ENCODE measurements at places on chromosomes 11 and 22.

GRCh38 chr22:32900886-32901635, 99.6 kb downstream of the TIMP3 start:
- DNase-seq, result no peak

GRCh38 chr11:58652726-58653280, 30.3 kb downstream of the CNTF start:
- no peak for DNase-seq

DNA sequence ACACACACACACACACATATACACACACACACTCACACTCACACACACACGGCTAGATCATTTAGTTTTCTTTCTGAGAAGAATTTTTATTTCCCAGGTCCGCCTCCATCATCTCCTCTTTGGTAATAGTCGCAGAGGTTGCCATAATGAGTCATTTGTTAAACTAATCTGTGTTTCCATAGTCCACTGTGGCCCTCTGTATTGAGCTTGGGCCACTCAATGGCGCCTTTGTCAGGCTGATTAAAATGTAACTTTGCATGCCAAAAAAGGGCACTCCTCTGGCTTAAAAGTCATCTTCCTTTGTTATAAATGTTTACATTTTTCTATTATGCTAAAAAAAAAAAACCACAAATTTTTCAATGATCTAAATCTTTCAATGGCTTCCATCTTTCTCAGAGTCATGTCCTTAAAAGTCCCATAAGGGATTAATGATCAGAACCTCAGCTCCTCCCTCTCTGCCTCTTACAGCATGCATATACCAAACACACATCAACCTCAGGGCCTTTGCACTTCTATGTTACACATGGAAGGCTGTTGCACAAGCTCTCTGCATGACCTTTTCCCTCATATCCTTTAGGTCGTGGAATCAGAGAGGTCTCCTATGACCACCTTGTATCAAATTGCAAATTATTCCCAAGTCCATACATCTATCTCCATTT, 35.3 kb downstream of the EHF start:
- DNase-seq, result no peak

GRCh38 chr11:19075636-19076035, 15.1 kb upstream of the MRGPRX2 start:
- DNase-seq, result no peak

- DNase-seq, result no peak
These were observed 161.4 kb downstream of the METTL15 start for GRCh38 chr11:28269586-28269985.

DNA sequence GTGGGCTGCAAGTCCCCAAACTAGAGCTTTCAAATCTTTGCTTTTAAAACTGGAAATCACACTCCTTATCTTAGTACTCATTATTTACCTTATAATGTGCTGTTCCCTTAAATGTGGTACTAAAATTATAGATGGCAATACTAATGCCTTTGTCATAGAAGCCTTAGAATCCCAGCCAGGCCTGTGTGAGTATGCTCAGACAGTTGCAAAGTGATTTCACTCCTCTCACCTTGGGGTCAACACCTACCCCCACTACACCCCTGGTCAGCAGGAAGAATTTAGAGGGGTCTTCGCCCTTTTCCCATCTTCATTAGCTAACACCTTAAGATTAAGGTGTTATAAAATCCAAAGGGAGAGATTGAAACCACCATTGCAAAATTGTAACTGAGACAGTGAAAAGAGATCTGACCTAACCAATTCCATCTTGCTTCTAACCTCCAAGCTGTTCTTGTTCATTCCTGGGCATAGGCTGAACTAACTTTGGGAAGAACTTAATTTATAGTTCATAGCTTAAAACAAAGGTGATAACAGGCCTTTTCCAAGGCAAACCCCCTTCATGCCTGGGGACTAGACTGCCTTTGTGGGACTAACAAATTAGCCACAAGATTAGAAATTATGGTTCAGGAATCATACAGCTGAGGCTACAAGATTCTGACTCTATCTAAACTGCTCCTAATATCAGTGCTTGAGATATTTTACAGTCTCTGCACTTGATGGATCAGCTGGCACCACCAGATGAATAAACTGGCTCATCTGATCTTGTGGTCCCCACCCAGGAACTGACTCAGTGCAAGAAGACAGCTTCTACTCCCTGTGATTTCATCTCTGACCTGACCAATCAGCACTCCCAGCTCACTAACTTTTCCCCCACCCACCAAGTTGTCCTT, 10.4 kb upstream of the MRPL17 start:
- peak; percentile 25 for DNase-seq

GRCh38 chr11:61778920-61779650, 13.3 kb downstream of the TMEM258 start:
- no peak for DNase-seq

GRCh38 chr11:117979481-117980211, 6.5 kb upstream of the IL10RA start:
- DNase-seq, result no peak

- DNase-seq, result no peak
These were observed 3.6 kb downstream of the PLA2G6 start for GRCh38 chr22:38177926-38178604.

DNA sequence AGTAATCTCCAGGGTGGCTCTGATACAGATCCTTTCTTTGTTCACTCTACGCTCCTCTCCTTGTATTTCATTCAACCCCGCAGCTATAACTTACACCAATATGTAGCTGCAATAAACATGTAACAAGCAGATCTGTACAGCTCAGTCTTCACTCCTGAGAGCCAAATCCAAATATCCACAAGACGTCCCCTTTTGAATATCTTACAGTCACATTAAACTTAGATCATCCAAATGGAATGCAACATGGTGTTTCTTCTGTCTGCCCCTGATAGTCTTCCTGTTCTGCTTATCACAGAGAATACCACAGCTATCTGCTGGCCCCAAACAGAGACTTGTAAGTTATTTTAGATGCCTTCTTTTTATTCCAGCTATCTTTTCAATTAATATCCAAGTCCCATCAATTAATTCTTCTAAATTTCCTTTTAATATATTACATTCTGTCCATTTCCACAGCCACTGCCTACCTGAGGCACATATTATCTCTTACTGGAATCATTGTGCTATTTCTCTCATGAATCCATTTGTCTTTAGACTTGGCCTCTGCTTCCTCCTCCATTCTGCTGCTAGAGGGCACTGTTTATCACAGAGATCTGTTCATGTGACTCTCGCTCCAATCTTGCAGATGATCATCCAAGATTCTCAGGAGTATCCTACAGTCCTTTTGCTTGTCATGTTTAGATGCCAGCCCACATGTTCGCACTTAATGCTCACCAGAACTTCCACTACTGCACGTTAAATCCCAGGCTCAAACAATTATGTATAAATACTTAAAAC, 908.6 kb downstream of the NTM start:
- DNase-seq, result no peak

GRCh38 chr11:72684236-72684912, 10.2 kb upstream of the PDE2A start:
- peak; percentile 24 for DNase-seq

DNA sequence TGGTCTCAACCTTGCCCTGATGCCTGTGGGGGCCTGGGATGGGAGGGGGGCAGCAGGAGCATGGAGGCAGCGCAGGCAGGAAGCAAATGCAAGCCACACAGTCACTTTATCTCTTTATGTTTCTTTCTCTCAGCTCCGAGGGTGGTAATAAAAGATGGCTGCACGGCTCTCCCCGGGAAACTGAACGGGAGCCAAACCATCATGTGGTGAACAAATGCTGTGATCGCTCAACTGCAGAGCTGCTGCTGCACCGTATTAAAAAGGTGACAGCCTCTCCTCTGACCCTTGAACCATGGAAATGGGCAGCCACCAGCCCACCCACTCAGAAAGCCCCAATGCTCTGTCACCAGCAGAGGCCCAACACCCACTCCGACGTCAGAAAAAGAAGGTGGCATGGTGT, 110.0 kb downstream of the TIMP3 start:
- no peak for DNase-seq

DNA sequence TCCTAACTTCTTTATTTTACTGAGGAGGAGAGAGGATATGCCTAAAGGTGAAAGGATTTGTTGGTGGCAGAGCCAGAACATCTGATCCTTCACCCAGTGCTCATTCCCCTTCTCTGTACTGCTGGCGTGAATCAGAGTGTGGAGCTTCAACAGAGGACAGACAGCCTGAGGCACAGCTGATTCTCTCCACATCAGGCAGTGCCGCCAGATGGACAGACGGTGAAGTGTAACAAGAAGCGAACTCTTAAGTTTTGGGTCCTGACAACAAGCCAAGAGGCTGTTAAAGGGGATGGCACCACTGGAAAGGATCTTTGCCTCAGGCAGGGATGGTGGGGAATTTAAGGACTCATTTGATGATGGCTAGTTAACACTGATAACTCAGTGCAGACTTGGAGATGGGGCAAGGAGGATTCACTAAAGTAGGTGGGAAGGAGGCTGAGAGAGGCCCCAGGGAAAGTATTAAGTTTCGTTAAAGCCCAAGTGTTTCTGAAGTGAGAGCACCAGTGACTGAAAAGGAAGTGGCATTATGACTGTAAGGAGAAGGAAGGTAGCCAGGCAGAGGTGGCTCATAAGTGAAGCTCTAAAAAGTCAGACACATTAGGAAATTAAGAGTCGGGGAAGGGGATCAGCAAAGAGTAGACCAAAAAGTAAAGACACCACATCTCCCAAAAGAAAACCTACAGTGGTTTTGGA, 81.3 kb downstream of the CLPB start:
- no peak for DNase-seq

GRCh38 chr11:116893906-116894305, 56.5 kb upstream of the APOA1 start:
- DNase-seq, result no peak

DNA sequence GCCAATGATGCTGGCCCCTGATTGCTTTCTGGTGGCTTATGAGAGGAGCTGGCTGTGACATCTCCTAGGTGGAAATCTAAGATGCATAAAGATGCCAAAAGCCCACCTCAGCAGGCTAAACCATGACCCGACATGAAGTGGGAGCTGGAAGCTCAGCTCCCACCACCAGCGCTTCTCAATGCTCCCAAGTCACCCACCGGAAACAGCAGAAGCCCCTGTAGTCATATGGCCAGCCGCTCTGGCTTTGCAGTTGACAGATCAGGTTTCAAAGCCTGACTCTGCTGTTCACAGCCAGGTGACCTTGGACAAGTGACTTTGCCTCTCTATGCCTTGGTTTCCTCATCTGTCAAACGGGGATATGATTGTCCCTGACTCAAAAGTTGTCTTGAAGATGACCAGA, 29.1 kb upstream of the ANO1 start:
- DNase-seq, result no peak

Measured in stimulated activated CD8-positive, alpha-beta memory T cell treated with anti-CD3 and anti-CD28 coated beads, Interleukin-4, amount 100 ng/mL, for 24 hours (primary cell).